ENCODE measurements at places on chromosomes 3 and 15.

DNA sequence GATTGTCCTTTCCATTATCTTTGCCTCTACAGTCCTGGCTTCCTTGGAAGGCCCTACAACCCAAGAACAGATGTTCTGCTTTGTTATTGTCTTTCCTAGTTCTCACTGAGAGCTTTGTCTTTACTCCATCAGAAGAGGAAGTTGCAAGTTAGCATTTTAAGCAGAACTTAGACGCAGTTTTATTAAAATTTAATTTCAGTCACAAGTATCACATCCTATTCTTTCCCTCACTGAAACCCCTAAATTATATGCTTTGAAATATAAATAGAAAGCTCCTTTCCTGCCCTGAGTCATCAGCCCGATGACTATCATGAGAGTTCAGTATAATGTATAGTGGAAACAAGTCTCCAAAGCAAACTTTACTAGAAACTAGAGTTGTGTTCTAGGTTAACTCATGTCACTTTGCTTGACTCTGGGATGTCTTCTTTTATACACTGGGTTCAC, 291.2 kb upstream of the RBMS3 start:
- DNase-seq = no peak

DNA sequence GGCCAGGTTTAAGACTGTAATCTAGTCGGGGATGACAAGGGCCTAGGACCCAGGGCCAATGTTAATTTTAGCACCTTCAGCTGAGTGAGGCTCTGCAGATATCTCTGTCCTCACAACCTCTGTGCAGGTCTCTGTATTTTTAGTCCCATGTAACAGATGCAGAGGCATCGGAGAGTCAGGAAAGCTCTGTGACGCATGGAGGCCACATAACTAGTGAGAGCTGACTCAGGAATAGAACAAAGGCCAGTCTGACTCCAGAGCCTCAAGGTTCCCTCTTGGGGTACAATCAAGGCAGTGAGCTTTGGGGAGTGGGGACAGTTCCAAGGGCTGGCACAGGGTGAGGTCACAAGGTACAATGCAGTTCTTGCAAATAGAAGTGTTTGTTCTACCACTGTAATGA, 31.0 kb downstream of the FSTL1 start:
- DNase-seq = no peak

DNA sequence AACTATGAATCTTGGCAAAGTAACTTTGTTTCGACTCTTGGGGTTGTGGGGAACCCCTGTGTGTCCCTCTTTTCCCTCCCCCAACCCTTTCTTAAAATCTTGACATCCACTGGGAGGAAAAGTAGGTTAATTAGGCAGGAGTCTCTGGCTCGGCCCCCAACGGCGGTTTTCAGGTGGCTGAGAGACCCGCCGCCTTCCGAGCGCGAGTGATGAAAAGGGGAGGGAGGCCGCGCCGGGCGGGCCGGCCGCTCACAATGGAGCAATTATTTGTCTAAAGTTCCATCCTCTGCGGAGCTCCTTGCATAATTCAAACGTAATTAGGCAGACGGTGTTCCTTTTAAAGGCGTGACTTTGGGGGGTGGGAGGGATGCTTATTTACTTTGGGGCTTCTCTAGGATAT, 51.7 kb downstream of the ZIC4 start:
- no peak for DNase-seq

DNA sequence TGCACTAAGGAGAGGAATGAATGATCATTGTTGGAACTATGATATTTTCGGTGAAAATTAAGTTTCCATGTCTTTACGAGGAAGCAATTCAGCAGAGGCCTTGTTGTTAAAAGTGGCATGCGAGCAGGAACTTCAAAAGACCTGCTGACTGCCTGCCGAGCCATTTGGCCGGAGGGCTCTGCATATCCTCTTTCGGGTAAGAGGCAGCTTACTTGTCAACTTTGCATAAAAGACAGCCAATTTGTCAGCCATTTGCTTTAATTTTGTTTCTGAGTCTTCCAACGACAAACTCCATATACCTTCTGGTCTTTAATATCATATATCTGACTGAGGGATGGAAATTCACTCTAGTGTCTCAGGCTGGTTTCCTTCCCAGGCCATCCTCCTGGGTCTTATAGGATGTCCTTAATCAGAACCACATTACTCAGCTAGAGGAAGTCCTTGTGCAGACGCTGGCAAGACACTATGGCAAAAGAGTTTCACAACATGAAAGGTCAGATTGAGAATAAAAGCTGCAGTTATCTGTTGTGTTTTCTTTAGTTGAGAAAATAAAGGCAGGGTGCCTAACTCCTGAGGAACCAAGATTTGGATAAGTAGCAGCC, 128.7 kb upstream of the WNT5A start:
- DNase-seq = no peak

DNA sequence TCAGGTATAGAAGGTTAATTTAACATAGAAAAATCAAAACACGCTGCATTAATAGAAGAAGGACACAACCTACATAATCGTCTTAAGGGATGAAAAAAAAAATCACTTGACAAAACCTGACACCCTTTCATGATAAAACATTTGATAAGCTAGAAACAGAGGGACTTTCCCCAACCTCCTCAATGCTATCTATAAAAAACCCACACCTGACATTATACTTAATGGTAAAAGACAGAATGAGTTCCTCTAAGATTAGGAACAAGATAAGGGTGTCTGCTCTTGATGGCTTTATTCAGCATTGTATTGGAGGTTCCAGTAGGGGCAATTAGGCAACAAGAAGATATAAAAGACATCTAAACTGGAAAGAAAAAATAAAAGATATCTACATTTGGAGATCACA, 69.9 kb upstream of the KBTBD8 start:
- no peak for DNase-seq

- peak; percentile 43 for DNase-seq
Observed at GRCh38 chr3:23740517-23740965, 65.2 kb upstream of the UBE2E1 start.

DNA sequence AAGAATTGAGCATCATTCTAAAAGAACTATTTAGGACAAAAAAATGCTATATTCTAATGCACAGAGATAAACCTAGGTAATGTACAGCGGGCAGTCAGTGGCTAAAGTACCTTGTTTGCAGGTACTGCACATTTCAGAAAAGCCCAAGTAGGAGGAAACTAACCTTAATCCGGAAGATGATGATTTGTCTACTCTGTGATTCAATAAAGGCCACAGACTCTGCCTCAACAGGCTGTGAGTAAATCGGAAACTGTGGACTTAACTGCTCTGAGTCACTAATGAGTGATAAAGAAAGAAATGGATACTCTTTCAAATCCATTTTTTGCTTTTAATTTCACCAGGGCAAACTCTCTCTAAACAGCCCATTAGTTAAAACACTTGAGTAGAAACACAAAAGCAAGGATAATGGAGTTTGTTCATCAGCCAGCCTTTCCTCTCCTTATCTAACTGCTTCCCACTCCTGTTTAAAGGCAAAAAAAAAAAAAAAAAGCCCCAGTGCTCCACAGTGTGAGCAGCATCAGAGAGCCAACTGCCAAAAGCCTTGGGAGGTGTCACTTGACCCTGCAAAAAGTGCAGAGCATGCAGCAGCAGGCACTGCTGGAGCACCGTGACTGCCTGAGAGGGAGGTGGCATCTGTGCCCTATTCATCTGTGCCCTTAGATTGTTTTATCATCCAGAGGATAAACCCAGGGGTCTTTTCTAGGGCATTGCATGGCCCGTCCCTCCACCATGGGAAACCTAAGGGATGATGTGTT, 187.7 kb downstream of the SATB1 start:
- no peak for DNase-seq

- DNase-seq = no peak
Observed at GRCh38 chr15:89225588-89225987, 4.2 kb upstream of the RLBP1 start.

DNA sequence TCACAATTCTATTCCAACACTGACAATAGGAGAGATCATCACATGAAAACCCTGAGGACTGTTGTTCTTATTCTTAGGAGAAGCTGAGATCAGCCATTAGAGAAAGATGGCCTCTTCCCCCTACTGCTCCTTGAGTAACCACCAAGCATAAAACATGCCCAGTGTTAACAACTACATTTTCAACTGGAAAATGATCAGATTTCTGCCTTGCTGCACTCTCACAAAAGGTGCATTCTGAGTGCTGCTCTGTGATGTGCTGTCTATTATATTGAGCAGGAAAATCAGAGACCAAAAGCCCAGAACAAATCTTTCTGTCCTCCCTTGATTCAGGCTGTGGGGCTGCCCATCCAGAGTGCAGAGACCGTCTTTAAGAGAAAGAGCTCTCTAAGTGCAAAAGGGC, 304.6 kb upstream of the TRIM42 start:
- no peak for DNase-seq

DNA sequence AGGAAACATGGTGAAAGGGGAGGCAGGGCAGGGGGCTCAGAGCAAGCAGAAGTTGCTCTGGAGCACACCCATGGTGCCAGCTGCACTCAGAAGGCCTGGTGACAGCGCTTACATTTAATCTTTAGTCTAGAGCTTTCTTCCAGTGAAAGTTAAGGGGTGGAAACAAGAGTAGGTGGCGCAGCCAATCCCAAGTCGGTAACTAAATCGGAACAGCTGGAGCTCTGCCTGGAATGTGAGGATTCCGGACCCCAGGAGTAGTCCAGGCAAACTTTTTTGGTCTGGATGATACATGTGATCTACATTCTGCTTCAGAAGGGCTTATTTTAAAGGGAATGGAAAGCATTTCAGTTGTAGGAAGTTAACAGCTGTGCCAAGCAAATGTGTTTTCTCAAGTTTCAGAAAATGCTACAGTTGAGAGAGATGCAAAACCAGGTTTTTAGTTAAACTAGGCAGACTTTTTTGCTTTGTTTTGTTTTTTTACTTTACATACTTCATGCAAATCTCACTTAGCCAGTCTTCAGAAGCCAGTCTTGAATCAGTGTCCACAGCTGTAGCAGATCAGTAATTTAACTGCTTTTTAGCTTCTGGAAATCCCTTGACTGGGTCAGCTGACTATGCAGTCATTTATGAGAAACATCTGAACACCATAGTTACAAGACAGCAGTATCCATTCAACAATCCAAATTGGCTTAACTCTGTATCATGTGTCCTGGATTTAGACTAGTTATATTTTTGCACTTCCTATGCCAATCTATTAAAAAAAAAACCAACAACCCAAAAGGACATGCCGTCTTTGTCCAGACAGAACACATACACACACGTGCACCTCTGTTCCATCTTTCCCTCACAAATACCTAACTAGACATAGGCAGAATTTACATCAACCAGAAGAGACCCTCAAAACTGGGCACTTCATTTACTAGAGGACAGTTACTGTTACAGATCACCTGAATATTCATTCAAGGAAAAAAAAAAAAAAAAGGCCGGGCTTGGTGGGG, 33.2 kb downstream of the ZNF106 start:
- no peak for DNase-seq

DNA sequence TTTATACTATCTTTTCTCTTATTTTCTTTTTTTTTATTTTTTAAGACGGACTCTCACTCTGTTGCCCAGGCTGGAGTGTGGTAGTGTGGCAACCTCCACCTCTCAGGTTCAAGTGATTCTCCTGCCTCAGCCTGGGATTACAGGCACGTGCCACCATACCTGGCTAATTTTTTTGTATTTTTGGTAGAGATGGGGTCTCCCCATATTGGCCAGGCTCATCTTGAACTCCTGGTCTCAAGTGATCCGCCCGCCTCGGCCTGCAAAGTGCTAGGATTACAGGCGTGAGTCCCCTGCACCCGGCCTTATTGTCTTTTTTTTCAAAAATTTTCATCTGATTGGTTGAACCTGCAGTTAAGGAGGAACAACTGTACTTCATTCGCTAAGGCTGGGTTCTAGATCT, 21.8 kb downstream of the ABHD2 start:
- no peak for DNase-seq

GRCh38 chr3:86381247-86381646, 609.7 kb downstream of the VGLL3 start:
- DNase-seq = no peak

- DNase-seq = no peak
Observed at GRCh38 chr15:40102897-40103858, 5.5 kb downstream of the BMF start.

DNA sequence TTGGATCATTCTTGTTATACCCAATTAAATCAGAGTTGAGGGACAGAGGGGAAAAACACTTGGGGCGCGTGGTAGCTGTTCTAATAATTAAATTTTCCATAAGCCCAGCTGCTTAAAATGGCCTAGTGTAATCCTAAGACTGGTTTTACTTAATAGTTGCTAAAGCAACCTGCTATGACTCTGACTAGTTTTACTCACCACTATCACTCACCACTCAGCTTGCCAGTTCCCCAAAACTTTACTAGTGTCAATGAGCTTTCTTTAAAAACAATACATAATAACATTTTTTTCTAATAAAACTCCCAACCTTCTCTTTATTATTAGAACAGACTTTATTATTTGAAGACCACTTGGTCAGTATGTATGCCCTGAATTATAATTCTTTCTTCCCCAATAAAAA, 49.6 kb downstream of the ECT2 start:
- DNase-seq = no peak

DNA sequence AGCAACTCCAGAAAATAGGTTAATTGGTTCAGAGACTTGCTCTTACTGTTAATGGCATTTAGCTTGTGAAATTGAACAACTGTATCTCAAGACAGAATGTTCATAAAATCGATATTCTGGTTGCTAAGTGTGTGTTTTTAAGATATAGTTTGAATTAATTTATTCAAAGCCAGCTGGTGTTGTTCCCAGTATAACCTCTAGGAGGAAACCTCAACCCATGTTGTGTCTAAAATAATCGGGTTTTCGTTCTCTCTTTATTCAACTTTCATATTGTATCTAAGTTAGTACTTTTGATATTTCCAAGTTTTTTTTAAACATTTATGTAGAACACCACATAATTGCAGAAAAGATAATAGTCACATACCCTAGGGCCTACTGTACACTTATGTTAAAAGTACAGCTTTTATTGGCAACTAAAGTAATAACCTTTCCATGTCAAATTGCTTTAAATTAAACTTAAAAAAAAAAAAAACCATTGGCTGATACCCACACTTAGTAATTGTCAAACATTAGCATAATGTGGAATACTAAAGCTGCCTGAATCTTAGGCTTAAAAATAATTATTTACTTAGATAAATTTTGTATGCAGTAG, 90.9 kb downstream of the SAMMSON start:
- DNase-seq = no peak

GRCh38 chr3:178385280-178385952, 150.8 kb upstream of the KCNMB2 start:
- DNase-seq = no peak

DNA sequence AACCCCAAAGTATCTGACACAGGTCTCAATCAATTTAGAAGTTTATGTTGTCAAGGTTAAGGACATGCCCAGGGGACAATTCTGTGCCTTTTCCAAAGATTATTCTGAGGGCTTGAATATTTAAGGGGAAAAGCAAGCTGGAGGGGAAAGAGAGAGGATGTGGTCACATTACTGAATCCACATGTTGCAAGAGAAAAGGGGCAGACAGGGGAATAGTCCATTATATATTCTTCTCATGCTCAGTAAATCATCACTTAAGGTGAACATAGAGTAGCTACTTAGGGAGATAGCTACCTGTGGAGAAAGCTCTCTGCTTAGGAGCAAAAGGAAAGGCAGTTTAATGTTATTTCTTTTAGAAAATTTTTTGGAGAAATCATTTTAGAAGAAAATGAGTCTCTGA, 751.6 kb downstream of the SI start:
- DNase-seq = no peak

DNA sequence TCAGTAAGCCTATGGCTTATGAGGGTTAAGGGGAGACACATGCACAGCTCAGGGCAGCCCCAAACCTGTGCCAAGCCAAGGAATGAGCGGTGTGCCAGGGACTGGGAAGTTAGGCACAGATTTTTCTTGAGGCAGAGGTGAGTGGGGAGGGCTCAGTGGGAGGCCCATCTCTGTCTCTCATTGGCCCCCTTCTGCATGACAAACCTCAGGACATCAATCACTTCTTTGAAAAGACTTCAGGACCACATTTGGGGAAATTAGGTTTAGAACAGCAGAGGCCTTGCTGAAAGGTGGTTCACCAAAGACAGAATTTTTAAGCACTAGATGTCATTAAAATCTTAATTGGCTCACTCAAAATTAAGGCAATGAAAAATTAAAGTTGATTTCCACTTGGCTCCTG, 57.2 kb downstream of the RAB11A start:
- no peak for DNase-seq
